NAMALWA (cell line): ENCODE measurements at places on chromosomes 1 and 21.

DNA sequence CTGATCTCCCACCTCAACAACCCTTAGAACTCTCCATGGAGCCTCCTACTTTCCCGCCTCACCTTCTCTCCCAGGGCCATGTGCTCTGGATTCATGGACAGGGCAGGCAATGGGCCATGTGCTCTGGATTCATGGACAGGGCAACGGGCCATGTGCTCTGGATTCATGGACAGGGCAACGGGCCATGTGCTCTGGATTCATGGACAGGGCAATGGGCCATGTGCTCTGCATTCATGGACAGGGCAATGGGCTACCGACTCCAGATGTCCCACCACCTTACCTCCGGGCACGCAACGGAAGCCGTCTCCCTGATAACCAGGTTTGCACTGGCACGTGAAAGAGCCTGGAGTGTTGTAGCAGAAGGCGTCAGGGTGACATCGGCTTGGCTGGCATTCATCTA is 53.2 kb downstream of the NID1 start:
- no peak for DNase-seq

- DNase-seq, result peak; percentile 17
Observed at GRCh38 chr1:220983877-220984635, 104.8 kb downstream of the HLX start.

DNA sequence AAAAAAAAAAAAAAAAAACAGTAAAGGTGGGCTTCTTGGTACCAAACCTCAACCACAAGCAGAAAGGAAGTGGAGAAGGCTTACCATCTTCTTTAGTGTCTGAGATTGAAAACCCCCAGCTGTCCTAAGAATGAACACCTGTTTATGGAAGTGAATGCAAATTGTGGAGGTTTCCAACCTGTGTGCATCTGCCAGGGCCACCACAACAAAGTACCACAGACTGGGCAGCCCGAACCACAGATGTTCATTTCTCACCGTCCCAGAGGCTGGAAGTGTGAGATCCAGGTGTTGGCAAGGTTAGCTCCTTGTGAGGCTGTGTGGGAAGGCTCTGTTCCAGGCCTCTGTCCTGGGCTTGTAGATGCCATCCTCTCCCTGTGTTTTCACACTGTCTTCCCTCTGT is 348.7 kb downstream of the SETD4 start:
- no peak for DNase-seq

GRCh38 chr1:101410048-101410878 is 173.4 kb downstream of the S1PR1 start:
- peak; percentile 17 for DNase-seq

GRCh38 chr1:218380125-218380977 is 35.2 kb downstream of the TGFB2 start:
- no peak for DNase-seq

DNA sequence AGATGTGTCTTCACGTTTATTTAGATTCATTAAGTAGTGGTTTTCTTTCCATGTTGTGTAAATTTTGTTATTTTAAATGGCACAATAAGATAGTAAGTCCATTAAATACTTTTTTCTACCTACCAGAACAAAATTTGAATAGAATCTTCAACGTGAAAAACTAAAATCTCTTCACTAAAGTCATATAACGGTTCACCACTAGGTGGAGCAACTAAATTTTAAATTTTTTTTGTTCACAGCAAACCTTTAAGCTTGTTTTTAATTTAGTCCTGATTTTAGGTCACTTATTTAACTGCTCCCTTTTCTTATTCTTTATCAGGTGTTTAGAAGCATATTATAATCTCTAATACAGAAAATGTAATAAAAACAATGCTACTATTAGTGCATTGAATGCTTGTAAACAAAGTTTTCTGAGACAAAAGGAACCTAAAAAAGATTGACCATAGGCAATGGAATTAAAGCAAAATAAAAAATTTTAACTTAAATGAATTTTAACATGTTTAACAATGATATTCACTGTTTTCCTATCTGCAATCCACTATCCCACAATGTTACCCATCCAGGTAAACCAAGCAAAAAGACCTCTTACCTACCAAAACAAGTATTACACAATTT is 28.3 kb upstream of the PKN2 start:
- DNase-seq, result peak; percentile 62

DNA sequence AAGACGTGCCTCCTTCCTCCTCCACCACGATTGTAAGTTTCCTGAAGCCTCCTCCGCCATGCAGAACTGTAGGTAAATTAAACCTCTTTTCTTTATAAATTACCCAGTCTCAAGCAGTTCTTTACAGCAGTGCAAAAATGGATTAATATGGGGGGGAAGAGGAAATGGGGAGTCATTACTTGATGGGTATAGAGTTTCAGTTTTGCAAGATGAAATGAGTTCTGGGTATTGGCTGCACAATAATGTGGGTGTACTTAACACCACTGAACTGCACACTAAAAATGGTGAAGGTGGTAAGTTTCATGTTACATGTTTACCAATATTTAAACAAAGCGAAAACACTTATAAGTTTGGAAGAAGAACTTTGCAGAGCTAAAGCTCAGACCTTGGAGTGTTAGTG is 24.3 kb upstream of the DISP1 start:
- no peak for DNase-seq
